Naive thymus-derived CD8-positive, alpha-beta T cell (primary cell): ENCODE measurements at places on chromosomes 5 and 9.

- DNase-seq, result no peak
Measured at GRCh38 chr9:78940121-78940855, 631.5 kb upstream of the TLE4 start.

DNA sequence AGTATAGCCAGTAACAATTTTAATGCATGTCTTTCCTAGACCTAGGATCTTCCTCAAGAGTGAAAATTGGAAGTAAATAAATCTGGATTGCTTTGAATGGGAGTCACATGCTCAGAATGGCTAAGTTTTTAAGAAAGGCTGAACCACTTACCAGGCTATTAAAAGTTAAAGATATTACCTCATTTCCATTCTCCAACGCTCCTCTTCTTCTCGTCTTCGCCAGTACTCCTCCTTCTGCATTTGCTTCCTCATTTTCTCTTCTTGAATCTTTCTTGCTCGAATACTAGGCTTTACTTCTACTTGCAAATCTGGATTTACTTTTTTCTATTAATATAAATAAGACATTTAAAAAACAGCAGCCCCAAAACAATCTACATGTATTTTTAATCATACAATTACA, 49.6 kb downstream of the ZFR start:
- DNase-seq, result no peak

GRCh38 chr5:88740604-88741185, 142.3 kb downstream of the MEF2C start:
- no peak for DNase-seq

- DNase-seq, result no peak
Measured at GRCh38 chr5:100902440-100903038, 543 bp downstream of the ST8SIA4 start.

DNA sequence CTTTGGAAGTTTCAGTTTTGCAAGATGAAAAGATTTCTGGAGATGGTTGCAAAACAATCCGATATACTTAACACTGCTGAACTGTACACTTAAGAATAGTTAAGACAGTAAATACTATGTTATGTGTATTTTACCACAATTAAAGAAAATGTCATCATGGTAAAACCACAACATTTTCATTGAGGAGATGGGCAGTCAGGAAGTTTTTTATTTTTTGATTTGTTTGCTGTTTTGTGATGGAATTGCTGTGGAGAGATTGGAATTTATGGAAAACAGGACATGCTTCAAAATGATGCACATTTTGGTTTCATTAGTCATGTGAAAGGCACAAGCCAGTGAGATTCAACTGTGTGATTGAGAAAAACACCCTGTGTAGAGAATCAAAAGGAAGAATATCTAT, 90.5 kb upstream of the AGXT2 start:
- DNase-seq, result no peak

GRCh38 chr5:19555876-19556275, 432.1 kb downstream of the CDH18 start:
- no peak for DNase-seq

DNA sequence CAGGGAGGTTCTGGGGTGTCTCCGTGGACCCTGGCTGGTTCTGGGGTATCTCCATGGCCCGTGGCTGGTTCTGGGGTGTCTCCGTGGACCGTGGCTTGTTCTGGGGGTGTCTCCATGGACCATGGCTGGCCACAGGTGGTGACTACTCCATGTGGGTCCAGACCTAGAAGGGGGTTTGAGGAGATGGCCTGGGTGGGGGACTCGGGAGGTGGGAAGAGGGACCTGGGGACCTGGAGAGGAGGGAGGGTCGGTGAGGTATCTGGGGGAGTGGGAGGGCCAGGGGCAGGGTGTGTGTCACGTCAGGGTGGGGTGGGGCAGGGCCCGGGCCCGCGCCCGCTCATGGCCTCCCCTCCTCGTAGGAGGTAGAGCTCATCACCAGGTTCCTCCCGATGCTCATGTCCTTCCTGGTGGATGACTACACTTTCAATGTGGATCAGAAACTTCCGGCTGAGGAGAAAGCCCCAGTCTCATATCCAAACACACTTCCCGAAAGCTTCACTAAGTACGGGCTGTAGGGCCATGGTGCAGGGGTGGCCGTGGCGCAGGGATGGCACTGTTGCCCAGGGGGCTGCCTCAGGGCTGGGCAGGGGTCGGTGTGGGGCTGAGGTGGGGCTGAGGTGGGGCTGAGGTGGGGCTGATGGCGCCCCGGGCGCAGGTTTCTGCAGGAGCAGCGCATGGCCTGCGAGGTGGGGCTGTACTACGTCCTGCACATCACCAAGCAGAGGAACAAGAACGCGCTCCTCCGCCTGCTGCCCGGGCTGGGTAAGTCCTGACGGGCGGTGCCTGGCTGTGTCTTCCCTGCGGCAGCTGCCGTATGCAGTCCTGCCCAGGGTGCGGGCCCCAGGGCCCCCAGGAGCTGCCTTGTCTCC, 10.7 kb upstream of the TOR4A start:
- DNase-seq, result no peak

GRCh38 chr5:179238628-179238970, 106.7 kb downstream of the ADAMTS2 start:
- no peak for DNase-seq

- DNase-seq, result no peak
Measured at GRCh38 chr5:130762031-130762430, 403.0 kb downstream of the HINT1 start.

DNA sequence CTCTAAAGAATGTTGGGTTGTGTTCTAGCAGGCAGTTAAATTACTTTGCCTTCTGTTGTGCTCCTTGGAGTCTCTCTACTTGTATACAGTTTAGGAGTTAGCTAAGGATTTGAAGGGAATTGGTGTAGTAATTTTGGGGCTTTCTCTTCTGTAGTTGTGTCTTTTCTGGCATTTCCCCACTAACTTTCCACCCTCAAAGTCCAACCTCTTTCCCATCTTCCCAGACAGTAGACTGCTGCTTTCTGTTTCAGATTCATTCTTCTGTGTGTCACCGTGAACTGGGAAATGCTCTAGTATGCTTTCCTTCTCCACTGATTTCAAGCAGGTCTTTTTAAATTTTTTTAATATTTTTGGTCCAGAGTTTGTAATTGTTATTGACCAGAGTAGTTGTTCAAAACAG, 4.5 kb upstream of the ANGPTL2 start:
- no peak for DNase-seq

GRCh38 chr9:136646827-136647711, 15.6 kb upstream of the EGFL7 start:
- DNase-seq, result no peak

DNA sequence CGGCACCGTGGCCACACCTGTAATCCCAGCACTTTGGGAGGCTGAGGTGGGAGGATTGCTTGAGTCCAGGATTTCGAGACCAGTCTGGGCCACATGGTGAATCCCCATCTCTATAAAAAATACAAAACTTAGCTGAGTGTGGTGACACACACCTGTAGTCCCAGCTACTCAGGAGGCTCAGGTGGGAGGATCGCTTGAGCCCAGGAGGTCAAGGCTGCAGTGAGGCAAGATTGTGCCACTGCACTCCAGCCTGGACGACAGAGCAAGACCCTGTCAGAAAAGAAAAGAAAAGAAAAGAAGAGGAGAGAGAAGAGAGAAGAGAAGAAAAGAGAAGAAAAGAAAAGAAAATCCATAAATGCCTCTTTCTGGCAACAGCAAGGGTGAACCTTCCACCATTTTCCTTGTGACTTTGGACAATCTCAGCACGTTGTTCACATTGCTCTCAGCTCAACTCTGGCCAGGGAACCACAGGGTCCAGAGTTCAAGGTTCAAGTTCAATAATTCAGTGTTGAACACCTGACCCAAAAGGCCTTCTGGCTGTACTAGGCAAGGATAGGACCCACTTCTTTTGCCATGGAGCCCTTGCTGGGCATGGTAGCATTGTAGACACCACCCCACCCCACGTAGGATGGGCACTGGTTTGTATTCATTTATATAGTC, 14.6 kb upstream of the DUSP1 start:
- DNase-seq, result no peak

- DNase-seq, result no peak
Measured at GRCh38 chr5:115963566-115963965, 1.3 kb downstream of the LVRN start.

DNA sequence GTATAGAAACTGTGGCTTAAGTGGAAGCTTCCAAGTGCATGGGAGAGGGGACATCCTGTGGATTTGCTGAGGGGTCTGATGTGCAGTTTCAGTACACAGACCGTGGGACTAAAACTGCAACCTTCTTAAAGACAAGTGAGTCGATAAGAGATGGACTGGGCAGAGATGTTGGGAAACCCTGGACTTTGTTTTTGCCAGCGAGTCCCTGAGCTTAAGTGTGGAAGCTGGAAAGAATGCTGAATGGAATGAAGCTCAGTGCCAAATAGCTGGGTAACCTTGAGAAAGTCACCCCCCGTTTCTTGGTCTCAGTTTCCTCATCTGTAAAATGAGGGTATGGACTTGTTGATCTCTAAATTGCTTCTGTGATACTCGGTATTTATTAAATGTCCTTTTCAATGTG, 37.3 kb upstream of the KLF9 start:
- no peak for DNase-seq

DNA sequence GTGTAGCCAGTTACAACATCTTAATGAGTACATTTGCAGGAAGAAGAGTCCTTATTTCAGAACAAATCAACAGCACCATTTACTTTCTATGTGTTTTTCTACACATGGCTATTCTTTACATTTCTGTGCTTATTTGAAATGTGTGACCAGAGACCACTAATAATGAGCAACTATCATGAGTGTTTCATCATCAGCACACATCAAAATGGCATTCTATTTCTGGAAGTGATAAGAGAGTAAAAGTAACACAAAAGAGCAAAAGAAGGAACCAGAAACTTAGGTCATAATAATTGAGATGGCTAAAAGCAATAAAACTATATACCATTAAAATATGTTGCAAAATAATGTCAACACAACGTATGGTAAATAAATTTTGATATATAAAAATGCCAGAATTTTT, 159.7 kb downstream of the PBX3 start:
- DNase-seq, result no peak

DNA sequence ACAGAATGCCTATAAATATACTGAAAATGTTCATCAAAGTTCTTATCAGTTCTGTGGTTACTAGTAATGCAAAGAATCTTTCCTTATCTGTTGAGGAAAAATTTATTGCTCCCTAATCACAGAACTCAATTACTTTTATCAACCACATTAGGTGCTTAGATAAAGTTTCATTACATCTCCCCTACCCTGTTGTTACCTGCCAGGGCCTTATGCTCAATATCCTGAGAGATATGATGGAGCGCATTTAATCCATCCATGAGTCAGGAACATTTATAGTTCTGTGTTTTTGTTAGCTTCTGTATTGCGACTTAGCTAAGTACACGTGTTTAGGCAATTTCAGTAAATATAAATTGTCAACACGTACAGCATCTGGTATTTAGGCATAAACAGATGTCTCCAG, 164.3 kb upstream of the ST8SIA4 start:
- DNase-seq, result no peak

GRCh38 chr9:99666571-99666970, 155.1 kb upstream of the NR4A3 start:
- no peak for DNase-seq

GRCh38 chr5:150612905-150613670, 27.4 kb upstream of the SYNPO start:
- no peak for DNase-seq

- peak; percentile 32 for DNase-seq
Measured at GRCh38 chr5:132225165-132226032, 2.3 kb downstream of the P4HA2 start.

GRCh38 chr9:7228726-7229125, 471.0 kb downstream of the KDM4C start:
- DNase-seq, result no peak
